ENCODE measurements at places on chromosomes 5 and 9.

- no peak for DNase-seq
Observed at GRCh38 chr9:21653091-21653490, 149.3 kb upstream of the MTAP start.

GRCh38 chr5:150271296-150271692 is 18.3 kb downstream of the CAMK2A start:
- no peak for DNase-seq

- DNase-seq: no peak
Observed at GRCh38 chr5:68343421-68343826, 127.9 kb downstream of the PIK3R1 start.

DNA sequence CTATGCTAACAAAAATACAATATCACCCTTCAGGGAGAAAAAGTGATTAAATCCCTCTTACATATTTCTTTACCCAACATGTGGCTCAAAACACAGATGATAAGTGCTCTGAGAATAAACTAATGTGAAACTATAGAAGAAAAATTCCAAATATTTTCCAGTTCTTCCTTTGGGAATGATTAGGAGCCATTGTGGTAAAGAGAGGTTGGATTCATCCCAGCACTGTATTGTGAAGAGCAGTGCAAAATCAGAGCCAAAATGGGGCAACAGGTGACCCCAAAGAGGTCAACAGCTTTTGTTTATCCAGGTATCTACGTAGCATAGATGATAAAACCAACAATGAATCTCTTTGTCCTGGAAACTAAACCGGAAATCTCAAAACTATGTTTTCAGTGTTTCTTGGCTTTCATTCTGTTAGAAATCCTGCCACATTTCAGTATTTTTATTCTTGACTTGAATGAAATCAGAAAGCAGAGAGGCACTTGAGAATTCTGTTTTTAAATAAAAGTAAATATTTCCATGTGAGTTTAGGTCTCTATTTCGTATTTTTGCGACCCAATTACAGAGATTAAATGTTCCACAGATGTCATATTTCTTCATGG is 120.4 kb upstream of the FST start:
- no peak for DNase-seq

- no peak for DNase-seq
Observed at GRCh38 chr5:57335092-57335660, 147.4 kb downstream of the ACTBL2 start.

GRCh38 chr5:97636766-97637165 is 453.7 kb upstream of the RIOK2 start:
- DNase-seq: no peak

GRCh38 chr5:71877511-71877910 is 158.4 kb downstream of the CARTPT start:
- DNase-seq: no peak

GRCh38 chr9:132079391-132080091 is at the start of gene MED27:
TSS of gene MED27 (minus strand) at chr9:132079867. CDS start at chr9:132079844, 23 bp downstream.
- DNase-seq: peak; percentile 82

- peak; percentile 37 for DNase-seq
Observed at GRCh38 chr5:160165137-160166068, 46.2 kb upstream of the PWWP2A start.

DNA sequence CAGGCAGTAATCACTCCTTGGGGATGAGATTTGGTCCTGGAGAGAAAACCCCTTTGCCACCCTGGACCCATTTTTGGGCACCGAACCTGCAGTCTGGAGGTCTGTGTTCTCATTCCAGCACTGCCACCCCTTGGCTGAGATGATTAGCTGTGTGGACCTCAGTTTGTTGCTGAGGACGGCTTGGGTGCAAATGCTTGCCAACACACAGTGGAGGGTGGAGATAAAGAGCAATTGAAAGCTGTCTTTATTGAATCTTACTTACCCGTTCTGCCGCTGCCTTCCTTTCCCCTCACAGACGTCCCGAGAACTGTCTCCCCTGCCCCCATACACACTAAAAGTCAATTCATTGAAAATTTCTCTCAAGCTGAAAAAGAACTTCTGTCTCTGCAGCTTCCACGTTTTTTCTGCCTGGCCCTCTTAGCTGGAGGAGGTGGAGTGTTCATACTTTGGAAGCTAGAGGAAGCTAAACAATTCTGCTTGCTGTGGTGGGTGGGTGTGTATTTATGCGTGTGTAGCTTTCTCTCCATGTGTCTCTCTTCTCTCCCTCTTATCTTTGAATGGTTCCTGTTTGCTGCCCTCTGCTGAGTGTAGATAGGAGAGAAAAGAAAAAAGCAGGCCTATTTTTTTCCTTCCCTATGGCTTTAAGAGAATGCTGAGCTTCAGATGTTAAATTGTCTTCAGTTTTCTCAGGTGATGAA is 6.6 kb downstream of the GALNT10 start:
- DNase-seq: no peak

- DNase-seq: no peak
Observed at GRCh38 chr5:6317116-6317798, 61.1 kb downstream of the MED10 start.

- DNase-seq: no peak
Observed at GRCh38 chr5:128083811-128084227, 253 bp downstream of the SLC12A2 start.

- DNase-seq: no peak
Observed at GRCh38 chr9:129720181-129720864, 32.5 kb downstream of the PTGES start.

- DNase-seq: no peak
Observed at GRCh38 chr5:134143944-134144941, 29.8 kb downstream of the TCF7 start.

- DNase-seq: no peak
Observed at GRCh38 chr9:76528642-76529190, 69.7 kb downstream of the GCNT1 start.

- DNase-seq: no peak
Observed at GRCh38 chr5:154603953-154604679, 126.1 kb upstream of the HAND1 start.

DNA sequence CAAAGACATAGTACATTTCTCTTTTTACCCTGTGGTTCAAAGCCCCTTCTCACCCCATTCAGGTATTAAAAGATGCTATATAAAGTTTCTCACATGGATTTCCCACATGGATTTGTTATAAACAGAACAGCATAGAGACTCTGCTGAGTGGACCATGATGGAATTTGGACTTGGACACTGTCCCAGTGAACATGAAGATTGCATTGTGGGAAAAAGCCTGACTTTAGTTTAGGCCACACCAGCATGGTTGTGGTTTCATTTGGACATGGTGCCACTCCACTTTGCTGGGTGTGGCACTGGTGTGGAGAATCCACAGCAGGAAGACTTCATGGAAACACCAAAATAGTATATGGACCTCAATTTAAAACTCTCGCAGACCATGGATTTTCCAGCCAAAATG is 124.6 kb downstream of the ARHGAP26 start:
- DNase-seq: no peak

GRCh38 chr9:38687389-38687842 is 32.5 kb downstream of the FAM240B start:
- DNase-seq: no peak

DNA sequence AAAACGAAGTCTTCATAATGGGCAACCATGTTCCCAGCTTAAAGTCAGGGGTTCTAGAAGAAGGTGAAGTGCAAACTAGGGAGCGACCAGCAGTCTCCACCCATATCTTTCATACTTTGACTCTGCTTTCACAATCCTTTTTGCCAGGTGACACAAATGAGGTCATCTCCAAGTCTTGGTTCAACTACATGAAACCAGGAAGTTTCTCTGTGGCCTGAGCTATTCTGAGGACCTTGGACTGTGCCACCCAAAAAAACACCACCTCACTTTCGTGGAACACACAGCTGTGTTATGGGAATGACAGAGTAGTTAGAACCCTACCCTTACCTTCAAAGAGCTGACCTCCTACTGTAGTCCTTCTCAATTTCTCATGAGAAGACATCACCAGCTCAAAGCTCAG is 309.2 kb downstream of the AGTPBP1 start:
- DNase-seq: no peak

DNA sequence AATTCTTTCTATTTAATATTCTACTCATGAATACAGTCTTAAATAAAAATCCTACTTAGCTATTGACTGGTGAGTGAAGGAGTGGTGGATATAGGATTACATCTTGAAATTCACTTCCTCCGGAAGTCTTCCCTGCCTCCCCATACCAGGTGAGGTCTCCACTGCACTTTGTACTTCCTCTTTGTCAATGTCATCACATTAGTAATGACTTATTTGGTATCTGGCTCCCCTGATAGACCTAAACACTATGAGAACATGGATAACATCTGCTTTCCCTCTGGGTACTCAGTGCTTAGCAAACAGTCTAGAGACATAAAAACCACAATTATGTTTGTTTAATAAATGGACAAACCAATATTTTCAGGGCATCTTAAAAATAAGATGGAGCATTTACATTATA is 532.1 kb downstream of the PDE4D start:
- DNase-seq: no peak

DNA sequence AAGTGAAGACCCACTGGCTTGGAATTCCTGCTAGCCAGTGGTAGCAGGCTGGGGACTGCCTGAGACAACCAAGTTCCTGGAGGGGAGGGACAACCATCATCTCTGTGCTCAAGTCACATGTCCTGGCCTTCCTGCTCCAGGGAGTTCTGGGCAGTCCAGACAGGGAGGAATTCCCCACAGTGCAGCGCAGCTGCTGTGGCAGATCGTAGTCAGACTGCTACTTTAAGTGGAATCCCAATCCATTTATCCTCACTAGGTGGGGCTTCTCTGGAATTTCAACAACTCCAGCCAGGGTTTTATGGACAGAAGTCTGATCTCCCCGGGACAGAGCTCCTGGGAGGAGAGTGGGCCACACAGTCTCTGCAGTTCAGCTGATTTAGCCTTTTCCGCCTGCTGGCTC is 20.9 kb upstream of the OR5C1 start:
- DNase-seq: no peak

DNA sequence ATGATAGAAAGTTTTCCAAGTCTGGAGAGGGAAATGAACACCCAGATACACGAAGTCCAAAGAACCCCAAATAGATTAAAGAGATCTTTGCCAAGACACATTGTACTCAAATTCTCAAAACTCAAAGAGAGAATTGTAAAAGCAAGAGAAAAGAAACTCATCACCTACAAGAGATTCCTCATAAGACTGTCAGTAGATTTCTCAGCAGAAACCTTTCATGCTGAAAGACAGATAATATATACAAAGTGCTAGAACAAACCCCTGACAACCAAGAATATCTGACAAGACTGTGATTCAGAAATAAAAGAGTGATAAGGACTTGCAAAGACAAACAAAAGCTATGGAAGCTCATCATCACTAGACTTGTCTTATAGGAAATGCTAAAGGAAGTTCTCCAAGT is 326.7 kb upstream of the ZNF608 start:
- no peak for DNase-seq

DNA sequence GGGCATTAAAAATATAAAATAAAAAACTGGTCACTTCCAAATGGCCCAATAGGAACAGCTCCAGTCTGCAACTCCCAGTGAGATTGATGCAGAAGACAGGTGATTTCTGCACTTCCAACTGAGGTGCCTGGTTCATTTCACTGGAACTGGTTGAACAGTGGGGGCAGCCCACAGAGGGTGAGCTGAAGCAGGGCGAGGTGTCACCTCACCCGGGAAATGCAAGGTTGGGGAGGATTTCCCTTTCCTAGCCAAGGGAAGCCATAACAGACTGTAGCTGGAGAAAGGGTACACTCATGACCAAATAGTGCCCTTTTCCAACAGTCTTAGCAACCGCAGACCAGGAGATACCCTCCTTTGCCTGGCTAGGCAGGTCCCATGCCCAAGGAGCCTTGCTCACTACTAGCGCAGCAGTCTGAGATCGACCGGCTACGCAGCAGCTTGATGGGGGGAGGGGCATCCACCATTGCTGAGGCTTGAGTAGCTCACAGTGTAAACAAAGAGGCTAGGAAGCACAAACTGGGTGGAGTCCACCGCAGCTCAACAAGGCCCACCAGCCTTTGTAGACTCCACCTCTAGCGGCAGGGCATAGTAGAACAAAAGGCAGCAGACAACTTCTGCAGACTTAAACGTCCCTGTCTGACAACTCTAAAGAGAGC is 12.7 kb downstream of the RLN1 start:
- peak; percentile 33 for DNase-seq

DNA sequence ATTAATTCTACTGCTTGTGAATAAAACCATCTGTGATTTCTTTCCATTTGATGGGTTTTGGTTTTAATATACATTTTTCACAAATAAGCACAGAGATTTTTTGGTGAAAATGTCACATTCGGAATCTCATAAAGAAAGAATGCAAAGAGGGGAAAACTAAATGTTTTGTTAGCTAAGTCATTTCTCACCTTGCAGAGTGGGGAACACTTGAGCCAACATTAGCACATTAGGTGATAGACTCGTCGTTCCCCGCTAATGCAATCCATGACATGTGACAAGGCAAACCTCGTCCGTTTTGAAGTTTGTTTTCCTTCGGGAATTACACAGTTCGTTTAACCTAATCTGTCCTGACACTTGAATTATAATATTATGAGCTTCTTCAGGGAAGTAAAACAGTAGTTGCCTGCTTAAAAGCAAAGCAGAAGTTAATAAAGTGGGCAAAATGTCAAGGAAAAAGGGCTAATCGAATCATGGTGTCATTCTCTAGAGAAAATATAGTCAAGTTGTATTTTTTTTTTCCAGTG is 95.8 kb upstream of the LMX1B start:
- no peak for DNase-seq

- no peak for DNase-seq
Observed at GRCh38 chr5:8897316-8897715, 648.6 kb downstream of the SEMA5A start.

- no peak for DNase-seq
Observed at GRCh38 chr9:126317513-126317912, 9.1 kb upstream of the MVB12B start.

DNA sequence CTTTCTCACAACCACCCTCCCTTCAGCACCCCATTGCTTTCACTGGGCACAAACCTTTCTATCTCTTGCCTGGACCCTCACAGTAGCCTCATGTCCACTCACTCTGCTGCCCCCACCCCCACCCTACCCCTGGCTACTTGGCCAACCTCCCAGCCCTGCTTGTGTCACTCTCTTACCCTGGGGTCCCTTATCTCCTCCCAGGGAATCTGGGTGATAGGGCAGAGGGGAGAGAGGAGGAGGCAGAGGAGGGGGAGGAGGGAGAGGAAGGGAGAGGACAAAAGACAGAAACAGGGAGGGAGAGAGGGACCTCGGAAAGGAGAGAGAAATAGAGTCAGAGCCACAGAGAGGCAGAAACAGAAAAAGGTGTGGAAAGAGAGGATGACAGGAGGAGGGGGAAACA is 25.0 kb upstream of the KIF12 start:
- no peak for DNase-seq

Data from neuronal stem cell (in vitro differentiated cells).